ENCODE measurements at places on chromosomes 12 and 14.
A peak's percentile ranks its signal among the peaks of the same experiment; 100 is the strongest.

DNA sequence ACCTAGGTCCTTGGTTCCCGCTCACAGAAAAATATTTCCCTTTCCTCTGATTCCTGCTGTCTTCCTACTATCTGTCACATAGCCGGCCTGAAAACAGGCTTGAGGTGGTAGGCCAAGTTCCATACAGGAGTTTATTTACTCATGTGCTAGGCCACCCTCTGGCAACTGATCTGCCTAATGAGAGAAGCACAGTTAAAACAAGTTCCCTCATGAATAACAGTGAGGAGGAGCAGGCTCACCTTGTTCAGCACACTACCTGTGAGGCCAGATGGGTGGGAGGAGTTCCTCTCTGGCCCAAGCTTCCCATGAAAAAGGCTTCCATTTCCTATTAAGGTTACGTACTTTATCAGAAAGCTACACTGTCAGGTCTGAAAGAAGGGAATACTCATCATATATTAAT, 206.0 kb downstream of the MYRFL start:
- no peak for DNase-seq

GRCh38 chr12:113392988-113393579, 10.6 kb downstream of the SDS start:
- DNase-seq, result peak; percentile 80

GRCh38 chr14:90619911-90620310, 196.3 kb downstream of the TTC7B start:
- DNase-seq, result no peak

DNA sequence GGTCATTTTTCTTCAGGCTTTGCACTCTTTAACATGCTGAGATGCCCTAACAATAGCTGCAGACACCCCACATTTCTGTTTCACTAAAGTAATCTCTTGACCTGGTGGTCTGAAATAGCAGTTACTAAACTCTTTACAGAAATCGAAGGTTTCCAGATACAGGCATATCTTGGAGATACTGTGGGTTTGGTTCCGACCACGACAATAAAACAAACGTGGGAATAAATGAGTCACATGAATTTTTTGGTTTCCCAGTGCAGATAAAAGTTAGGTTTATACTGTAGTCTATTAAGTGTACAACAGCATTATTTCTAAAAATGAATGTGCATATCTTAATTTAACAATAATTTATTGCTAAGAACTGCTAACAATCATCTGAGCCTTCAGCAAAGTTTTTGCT, 208.7 kb downstream of the EGLN3 start:
- DNase-seq, result no peak

DNA sequence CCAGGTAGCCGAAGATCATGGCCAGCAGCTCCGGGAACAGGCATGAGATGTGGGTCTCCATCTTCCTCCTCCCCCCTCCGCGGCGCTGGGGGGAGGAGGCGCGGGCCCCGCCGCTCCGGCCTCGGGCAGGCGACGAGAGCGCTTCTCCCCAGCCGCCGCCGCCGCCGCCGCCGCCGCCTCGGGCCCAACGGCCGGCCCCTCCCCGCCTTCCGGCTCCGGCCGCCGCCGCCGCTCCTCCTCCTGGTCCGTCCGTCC, 448 bp downstream of the FBXL14 start:
- no peak for DNase-seq

- no peak for DNase-seq
Measured at GRCh38 chr14:49991491-49991890, 98.6 kb downstream of the ARF6 start.
